Right ventricle myocardium superior (tissue), 1 donor: ENCODE measurements at places on chromosomes 1 and 21.

GRCh38 chr1:53628286-53628955 is 110.5 kb downstream of the GLIS1 start:
- no peak for DNase-seq

GRCh38 chr21:39098696-39099200 is 84.5 kb downstream of the PSMG1 start:
- DNase-seq = no peak

- no peak for DNase-seq
Measured at GRCh38 chr21:45859041-45859761, 122.4 kb upstream of the COL6A1 start.

DNA sequence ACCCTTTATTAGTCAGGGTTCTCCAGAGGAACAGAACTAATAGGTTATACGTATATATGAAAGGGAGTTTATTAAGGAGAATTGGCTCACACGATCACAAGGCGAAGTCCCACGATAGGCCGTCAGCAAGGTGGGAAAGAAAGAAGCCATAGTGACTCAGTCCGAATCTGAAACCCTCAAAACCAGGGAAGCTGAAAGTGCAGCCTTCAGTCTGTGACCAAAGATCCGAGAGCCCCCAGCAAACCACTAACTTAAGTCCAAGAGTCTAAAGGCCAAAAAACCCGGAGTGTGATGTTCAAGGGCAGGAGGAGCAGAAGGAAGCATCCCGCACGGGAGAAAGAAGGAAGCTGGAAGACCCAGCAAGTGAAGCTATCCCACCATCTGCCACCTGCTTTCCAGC is 9.9 kb downstream of the IFNLR1 start:
- no peak for DNase-seq
